ENCODE measurements at places on chromosomes 6 and 20. TPM values are rescaled to one million over a fixed set of nuclear protein-coding genes. Genes with fewer than 3 reads are reported as not detected.

- no peak overlapping the region for H3K4me3 ChIP-seq
- H3K27ac ChIP-seq = no peak overlapping the region
- no peaks in the 10 kb centered on the region for H3K4me1 ChIP-seq
- H3K27me3 ChIP-seq = no peaks in the 10 kb centered on the region
- H3K36me3 ChIP-seq = no peaks in the 10 kb centered on the region
These were observed 9.4 kb downstream of the MAS1 start for GRCh38 chr6:159899994-159900745.

- no peaks in the 10 kb centered on the region for H3K4me1 ChIP-seq
- no peaks in the 10 kb centered on the region for H3K27me3 ChIP-seq
- H3K4me3 ChIP-seq = no peak overlapping the region
- H3K27ac ChIP-seq = no peak overlapping the region
- no peaks in the 10 kb centered on the region for H3K36me3 ChIP-seq
These were observed 164.2 kb downstream of the NKAIN2 start for GRCh38 chr6:123967905-123968304.

GRCh38 chr6:17552861-17553260 lies 47.2 kb upstream of the FAM8A1 start:
- H3K27ac ChIP-seq = no peak overlapping the region
- H3K4me1 ChIP-seq = no peaks in the 10 kb centered on the region
- peaks cover 2% of the 10 kb centered on the region for H3K27me3 ChIP-seq
- no peak for DNase-seq
- no peak overlapping the region for H3K4me3 ChIP-seq
- H3K36me3 ChIP-seq = no peaks in the 10 kb centered on the region

DNA sequence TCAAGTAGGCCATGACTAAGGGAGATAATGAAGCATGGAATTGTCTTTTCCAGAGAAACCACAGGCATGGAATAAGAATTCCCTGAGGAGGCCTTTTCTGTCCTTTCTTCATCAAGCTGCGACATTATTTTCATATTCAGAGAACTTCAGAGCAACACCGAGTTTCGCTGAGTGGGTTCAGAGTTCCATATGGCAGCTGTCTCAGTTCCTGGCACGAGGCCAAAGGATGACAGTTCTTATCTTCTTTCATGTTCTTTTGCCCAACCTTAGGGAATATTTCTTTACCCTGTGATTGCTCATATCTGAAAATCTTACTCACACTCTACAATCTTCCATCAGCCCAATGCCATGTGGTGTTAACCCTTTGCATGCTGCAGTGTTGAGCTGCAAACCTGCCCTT lies 135.3 kb upstream of the BMP2 start:
- H3K4me3 ChIP-seq = no peak overlapping the region
- no peaks in the 10 kb centered on the region for H3K27me3 ChIP-seq
- no peak for DNase-seq

DNA sequence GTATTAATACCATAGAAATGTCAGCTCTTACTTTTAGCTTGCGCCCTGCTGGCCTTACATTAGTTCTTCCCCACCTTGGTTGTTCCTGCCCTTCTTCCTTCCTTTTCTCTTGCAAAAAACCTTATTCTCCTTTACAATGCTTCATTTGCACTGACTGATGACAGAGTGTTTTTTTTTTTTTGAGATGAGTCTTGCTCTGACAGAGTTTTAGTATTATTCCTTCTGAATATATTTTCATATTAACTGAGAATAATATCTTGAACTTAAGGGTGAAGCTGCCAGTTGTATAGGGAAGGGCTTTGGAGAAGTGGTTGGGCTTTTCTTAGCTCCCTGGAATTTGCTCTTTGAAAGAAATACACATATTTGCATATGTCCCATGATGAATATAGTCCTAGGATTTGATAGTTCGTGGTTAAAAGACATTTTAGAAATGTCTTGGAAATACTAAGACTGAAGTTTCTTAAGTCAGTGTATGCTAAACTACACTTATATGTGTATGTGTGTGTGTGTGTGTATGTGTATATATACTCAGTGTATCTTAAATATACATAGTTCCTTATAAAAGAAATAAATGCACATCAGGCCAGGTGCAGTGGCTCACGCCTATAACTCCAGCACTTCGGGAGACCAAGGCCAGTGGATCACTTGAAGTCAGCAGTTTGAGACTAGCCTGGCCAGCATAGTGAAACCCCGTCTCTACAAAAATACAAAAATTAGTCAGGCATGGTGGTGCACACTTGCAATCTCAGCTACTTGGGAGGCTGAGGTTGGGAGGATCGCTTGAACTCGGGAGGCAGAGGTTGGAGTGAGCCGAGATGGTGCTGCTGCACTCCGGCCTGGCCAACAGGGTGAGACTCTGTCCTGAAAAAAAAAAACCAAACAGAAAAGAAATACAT lies 216.1 kb upstream of the MYLIP start:
- no peak overlapping the region for H3K27ac ChIP-seq
- H3K36me3 ChIP-seq = no peaks in the 10 kb centered on the region
- no peak for DNase-seq
- H3K4me1 ChIP-seq = no peaks in the 10 kb centered on the region

- no peaks in the 10 kb centered on the region for H3K27me3 ChIP-seq
- H3K4me1 ChIP-seq = peaks cover 31% of the 10 kb centered on the region
- peaks cover 9% of the 10 kb centered on the region for H3K36me3 ChIP-seq
These were observed 521 bp downstream of the CDK5RAP1 start for GRCh38 chr20:33400812-33401183.

- no peaks in the 10 kb centered on the region for H3K27me3 ChIP-seq
- H3K27ac ChIP-seq = no peak overlapping the region
- no peak overlapping the region for H3K4me3 ChIP-seq
- peaks cover 13% of the 10 kb centered on the region for H3K4me1 ChIP-seq
- DNase-seq = no peak
These were observed 98.5 kb downstream of the CARMIL1 start for GRCh38 chr6:25377664-25378063.

GRCh38 chr6:104710543-104711335 lies 149.0 kb downstream of the HACE1 start:
- DNase-seq = no peak
- H3K4me1 ChIP-seq = peaks cover 2% of the 10 kb centered on the region

GRCh38 chr6:149305372-149305771 lies 12.1 kb upstream of the TAB2 start:
- peaks cover 4% of the 10 kb centered on the region for H3K4me1 ChIP-seq
- H3K27me3 ChIP-seq = no peaks in the 10 kb centered on the region
- peaks cover 5% of the 10 kb centered on the region for H3K36me3 ChIP-seq
- no peak overlapping the region for H3K4me3 ChIP-seq
- no peak overlapping the region for H3K27ac ChIP-seq

GRCh38 chr20:41572010-41572572 lies 46.1 kb downstream of the CHD6 start:
- no peaks in the 10 kb centered on the region for H3K27me3 ChIP-seq
- peaks cover 23% of the 10 kb centered on the region for H3K4me1 ChIP-seq
- H3K27ac ChIP-seq = no peak overlapping the region
- no peak for DNase-seq

DNA sequence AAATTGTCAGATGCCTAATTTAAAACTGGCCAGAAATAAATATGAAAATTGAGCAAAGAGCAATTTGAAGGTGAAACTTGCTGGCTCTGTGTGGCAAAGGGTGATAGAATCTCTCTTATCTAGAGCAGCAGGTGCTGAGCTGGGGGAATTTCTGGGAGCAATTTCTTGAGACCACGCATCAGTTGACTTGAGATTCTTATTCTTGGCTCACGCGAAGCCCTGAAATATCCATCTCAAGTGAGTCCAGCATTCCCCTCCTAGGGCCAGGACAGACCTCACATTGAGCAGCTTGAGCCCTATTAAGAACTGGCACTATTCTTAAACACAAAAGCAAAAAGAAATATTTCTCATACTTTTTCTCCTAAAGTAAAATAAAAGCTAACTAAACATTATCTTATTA lies 66.3 kb downstream of the MAP7 start:
- H3K4me1 ChIP-seq = no peaks in the 10 kb centered on the region
- DNase-seq = no peak
- H3K27ac ChIP-seq = no peak overlapping the region
- no peak overlapping the region for H3K4me3 ChIP-seq
- peaks cover 5% of the 10 kb centered on the region for H3K27me3 ChIP-seq
- H3K36me3 ChIP-seq = no peaks in the 10 kb centered on the region

GRCh38 chr20:20076297-20077065 lies 24.1 kb downstream of the CFAP61 start:
- no peak overlapping the region for H3K27ac ChIP-seq
- H3K36me3 ChIP-seq = no peaks in the 10 kb centered on the region
- peaks cover 23% of the 10 kb centered on the region for H3K27me3 ChIP-seq
- no peaks in the 10 kb centered on the region for H3K4me1 ChIP-seq
- DNase-seq = no peak

DNA sequence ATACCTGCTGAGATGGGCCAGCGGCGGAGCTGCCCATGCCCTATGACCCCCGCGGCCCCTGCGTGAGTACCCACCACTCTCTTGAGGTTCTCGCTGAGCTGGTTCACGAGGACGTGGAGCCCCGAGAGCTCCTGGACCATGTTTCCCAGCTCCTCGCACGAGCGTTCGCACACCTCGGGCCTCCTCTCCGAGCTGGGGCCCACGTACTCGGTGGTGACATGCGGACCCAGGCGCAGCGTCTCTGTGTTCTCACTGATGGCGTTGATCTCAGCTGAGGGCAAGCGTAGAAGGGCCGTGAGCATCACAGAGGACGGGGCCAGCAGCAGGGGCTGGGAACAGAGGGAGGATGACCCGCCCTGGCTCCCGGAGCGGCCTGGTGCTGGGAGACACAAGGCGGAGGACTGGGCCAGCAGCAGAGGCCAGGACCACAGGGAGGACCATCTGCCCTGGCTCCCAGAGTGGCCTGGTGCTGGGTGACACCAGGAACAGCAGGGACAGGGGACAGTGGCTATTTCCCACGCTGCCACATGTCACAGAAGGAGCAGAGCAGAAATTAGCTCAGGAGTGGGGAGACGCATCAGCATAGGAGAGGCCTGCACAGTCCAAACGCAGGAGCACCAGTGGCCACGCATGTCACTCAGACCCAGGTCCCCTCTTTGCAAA lies 11.8 kb downstream of the THBS2 start:
- H3K36me3 ChIP-seq = no peaks in the 10 kb centered on the region
- no peaks in the 10 kb centered on the region for H3K4me1 ChIP-seq
- no peaks in the 10 kb centered on the region for H3K27me3 ChIP-seq
- peak; percentile 24 for DNase-seq
- H3K4me3 ChIP-seq = no peak overlapping the region

DNA sequence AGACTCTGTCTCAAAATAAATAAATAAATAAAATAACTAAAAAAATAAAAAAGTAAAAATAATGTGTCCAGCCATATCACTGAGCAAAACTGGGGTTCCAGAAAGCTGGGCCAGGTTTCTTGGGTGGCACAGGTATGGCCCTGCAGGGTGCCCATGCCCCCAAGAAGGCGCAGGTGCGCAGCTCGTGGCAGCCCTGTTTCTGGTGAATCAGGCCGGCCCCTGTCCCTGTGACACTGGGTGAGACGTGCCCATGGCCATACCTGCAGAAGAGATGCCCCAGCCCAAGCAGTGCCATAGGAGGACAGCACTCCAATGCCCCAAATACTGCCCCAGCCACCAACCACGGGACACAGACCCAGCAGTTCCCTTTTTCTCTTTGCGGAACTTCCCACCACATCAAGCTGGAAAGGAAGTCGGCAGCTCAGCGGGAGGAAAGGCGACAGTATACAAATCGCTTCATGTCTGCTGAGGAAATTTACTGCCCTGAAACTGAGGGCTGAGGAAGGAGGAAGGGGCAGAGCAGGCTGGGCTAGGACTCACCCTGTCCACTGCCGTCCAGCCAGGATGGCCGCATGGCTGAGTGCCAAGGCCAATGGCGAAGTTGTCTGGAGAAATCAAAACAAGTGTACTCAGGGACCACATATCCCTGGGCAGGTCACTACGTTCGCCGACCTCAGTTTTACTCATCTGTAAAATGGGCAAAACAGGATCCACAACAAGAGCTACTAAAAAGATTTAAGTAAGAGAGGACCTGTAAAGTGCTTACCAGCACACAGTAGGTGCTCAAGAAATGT lies 55.4 kb downstream of the PREX1 start:
- no peak for DNase-seq
- peaks cover 92% of the 10 kb centered on the region for H3K4me1 ChIP-seq
- H3K36me3 ChIP-seq = peaks cover 62% of the 10 kb centered on the region
- peak overlapping the region; percentile 81 for H3K27ac ChIP-seq
- H3K27me3 ChIP-seq = no peaks in the 10 kb centered on the region

DNA sequence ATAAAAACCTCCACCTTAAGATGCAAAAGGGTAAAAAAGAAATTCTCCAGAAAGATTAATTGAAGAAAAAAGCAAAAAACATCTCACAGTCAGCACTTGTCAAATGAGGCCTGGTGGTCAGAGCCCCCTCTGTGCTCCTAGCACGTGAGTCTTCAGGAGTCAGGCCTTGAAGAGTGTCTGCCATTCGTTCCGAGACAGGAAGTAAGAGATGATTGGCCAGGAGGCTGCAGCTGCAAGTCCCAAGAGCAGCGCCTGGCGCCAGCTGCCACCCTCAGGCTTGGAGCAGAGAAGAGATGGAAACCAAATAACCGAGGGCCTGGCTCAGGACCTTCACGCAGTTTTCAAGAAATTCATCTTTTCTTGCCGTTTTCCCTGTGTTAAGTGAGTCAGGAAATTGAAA lies 65.0 kb downstream of the FAM120B start:
- no peaks in the 10 kb centered on the region for H3K27me3 ChIP-seq
- no peak overlapping the region for H3K4me3 ChIP-seq
- peaks cover 16% of the 10 kb centered on the region for H3K36me3 ChIP-seq
- DNase-seq = no peak
- peaks cover 11% of the 10 kb centered on the region for H3K4me1 ChIP-seq

GRCh38 chr6:44737829-44738528 lies 350.5 kb downstream of the CDC5L start:
- no peaks in the 10 kb centered on the region for H3K36me3 ChIP-seq
- H3K4me1 ChIP-seq = no peaks in the 10 kb centered on the region
- no peak for DNase-seq
- H3K27ac ChIP-seq = no peak overlapping the region

DNA sequence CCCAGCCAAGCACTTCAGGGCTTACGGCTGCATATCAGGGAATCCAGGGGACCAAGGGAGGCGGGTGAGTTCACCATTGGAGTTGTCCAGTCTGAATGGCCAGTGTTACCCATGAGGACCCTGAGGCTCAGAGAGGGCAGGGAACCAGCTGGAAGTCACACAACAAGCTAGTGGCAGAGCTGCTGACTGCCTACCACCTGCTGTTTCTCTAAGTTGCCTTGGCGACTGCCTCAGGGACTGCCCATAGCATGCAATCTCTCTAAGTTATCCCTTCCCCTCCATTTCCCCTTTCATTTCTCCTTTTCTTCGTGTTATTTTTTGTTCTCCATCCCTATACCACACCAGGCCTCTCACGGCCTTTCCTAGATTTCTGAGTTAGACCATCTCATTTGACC lies 71.8 kb upstream of the SIRPA start:
- peaks cover 19% of the 10 kb centered on the region for H3K27me3 ChIP-seq
- peaks cover 5% of the 10 kb centered on the region for H3K4me1 ChIP-seq
- no peak overlapping the region for H3K27ac ChIP-seq
- H3K4me3 ChIP-seq = no peak overlapping the region
- no peak for DNase-seq
- no peaks in the 10 kb centered on the region for H3K36me3 ChIP-seq

- H3K27ac ChIP-seq = no peak overlapping the region
- H3K4me3 ChIP-seq = no peak overlapping the region
- no peaks in the 10 kb centered on the region for H3K36me3 ChIP-seq
These were observed 25.8 kb upstream of the SLC9A8 start for GRCh38 chr20:49786668-49787370.

The VSX1 gene
- total RNA-seq = not detected

The FOXQ1 gene
- total RNA-seq = not detected

The SEL1L2 gene
- not detected for total RNA-seq

The FOXS1 gene
- not detected for total RNA-seq

Measured in activated CD8-positive, alpha-beta T cell treated with anti-CD3 and anti-CD28 coated beads, Interleukin-2, amount 10 ng/mL, durations not matched to agents 7 days and 5 days (primary cell).